Activated gamma-delta T cell treated with anti-CD3 and anti-CD28 coated beads, Interleukin-2, amount 50 U/mL, for 16 hours (primary cell): ENCODE measurements at places on chromosomes 5 and 9.

- no peak for DNase-seq
These were observed 14.8 kb downstream of the PPP3R2 start for GRCh38 chr9:101579711-101580545.

DNA sequence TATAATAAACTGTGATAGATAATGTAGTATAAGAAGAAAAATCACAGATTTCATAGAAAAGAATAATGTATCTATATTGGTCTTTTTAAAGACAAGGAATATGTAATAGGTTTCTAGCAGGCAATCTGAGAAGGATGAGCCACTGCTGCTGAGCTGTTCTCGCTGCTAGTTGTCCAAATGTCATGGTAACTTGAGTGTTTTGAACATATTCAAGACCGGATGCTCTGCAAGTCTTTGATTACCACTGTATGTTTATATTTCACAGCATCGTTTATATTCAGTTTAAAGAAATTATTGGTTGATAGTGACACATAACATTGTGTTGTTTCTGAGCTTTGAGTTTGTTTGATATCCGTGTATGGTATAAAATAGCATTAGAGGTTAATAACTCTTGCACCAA, 9.6 kb downstream of the C5orf47 start:
- no peak for DNase-seq

DNA sequence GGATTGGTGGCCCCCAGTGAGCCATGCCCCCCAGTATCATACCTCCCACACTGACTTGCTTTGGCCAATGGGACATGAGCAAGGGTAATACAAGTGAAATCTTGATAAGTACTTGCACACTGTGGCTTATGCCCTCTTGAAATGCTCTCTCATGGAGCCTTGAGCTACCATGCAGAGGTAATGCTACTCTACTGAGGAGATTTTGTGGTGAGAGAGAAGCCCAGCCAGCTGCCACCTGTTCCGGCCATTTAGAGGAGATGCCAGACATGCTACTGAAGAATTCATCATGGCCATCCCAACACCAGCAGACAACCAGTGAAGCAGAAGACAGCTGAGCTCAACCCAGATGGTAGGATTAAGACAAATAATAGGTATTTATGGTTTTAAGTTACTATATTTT, 299.5 kb downstream of the MEF2C start:
- no peak for DNase-seq

- no peak for DNase-seq
These were observed 291.4 kb downstream of the FANCC start for GRCh38 chr9:95026148-95026524.
